Cerebellum (tissue), 4 donors: ENCODE measurements at places on chromosomes 4 and X. TPM values are rescaled to one million over a fixed set of nuclear protein-coding genes. Genes with fewer than 3 reads are reported as not detected.

GRCh38 chrX:114841051-114841450, 176.4 kb downstream of the IL13RA2 start:
- DNase-seq = no peak

- no peak for DNase-seq
These were observed 10.6 kb upstream of the PUDP start for GRCh38 chrX:7158468-7158990.

- DNase-seq = no peak
These were observed 48.6 kb downstream of the ACOX3 start for GRCh38 chr4:8391972-8392371.

GRCh38 chrX:154791467-154791866, 13.8 kb downstream of the MPP1 start:
- no peak for DNase-seq

The DGKK gene
- total RNA-seq = 1.3 TPM

The PSAPL1 gene
- total RNA-seq = not detected

The STS gene
- total RNA-seq = 8.9 TPM
